ENCODE measurements at places on chromosomes 4 and X. TPM values are rescaled to one million over a fixed set of nuclear protein-coding genes. Genes with fewer than 3 reads are reported as not detected.

DNA sequence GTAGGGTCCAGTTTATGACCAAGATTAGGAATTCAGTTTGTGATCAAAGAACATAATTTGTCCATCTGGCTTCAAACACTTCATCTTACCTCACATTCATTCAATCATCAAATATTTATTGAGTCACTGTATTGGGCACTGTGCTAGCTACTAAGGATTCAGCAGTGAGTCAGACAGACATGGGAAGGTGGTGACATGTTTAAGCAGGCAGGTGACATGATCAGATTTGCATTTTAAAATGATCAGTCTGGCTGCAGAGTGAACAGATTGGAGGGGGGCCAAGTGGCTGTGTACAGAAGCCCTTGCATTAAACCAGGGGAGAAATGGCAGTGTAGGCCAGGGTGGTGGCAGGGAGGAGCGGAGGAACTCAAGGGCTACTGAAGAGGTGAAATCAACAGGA lies 25.1 kb upstream of the APLN start:
- DNase-seq, result no peak

NALF2 gene
- not detected for polyA plus RNA-seq

S100P gene
- 0.06 TPM for polyA plus RNA-seq

SLC6A14 gene
- not detected for polyA plus RNA-seq

GRCh38 chr4:155665054-155665453 lies 1.6 kb upstream of the GUCY1A1 start:
- no peak for DNase-seq

DNA sequence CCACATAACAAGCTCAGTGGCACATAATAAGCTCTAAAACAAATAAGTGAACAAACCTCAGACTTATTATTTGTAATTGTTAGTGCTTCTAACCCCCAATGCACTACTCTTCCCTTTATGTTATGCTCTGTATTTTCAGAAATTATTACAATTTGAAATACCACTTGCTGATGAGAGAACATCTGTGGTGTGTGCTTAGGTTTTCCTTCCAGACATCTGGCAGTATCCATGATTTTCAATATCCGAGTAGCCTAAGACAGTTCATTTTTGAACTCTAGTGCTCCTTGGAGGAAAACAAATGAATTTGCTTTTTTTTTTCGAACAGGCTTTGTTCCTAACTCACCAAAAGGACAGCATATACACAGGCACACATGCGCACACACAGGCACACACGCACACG lies 278.7 kb upstream of the CLNK start:
- DNase-seq, result no peak

DNA sequence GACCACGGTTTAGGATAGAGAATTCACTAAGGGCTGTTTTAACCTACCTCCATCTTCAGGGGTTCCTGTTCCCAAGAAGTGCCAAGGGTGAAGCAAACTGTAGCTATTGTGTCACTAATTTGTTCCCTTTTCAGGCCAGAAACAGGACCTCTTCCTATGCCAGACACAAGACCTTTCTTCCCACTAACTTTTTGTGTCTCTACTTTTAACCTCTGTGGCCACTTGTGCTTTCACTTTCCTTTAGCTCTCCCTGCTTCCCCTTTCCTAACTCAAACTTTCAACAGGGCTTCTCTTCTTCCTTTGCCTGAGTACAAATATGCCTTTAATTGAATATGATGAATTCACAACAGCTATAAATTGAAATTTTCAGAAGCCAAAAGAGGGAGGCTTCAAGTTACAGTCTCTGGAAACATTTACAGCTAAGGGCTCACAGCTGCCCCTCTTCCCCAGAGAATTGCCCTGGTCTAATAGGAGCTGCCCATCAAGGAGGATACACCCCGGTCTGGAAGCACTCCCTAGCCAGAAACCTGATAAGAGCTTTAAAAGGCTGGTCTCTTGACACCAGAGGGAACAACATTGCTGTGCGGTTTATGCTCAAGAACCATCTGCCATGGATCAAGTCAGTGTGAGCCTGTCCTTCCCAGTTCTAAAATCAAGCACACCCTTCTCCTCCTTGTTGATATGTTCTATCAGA lies 61.7 kb upstream of the PLS3 start:
- DNase-seq, result no peak

DNA sequence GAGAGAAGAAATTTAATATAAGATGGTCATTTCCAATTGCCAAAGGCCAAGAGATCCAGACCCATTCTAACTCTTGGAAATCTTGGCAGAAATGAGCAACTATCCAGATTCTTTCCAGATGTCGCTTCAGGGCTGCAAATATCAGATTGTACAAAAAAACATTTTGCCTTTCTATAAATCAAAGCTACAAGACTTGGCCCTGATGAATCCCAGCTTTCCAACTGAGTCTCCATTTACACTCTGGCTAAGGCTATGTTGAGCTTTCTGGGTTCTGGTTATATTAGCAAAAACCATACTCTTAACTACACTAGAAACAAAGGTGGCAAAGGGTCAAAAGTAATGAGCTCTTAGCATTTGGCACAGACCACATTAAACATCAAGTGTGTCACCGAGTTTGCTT lies 345.8 kb downstream of the OPHN1 start:
- no peak for DNase-seq

C4orf36 gene
- 3.0 TPM for polyA plus RNA-seq

- no peak for DNase-seq
Observed at GRCh38 chr4:52037689-52038102, 403 bp downstream of the SGCB start.

H2BW2 gene
- not detected for polyA plus RNA-seq

- DNase-seq, result no peak
Observed at GRCh38 chr4:4387531-4388310, 819 bp downstream of the NSG1 start.

GRCh38 chr4:76784237-76784636 lies 113.7 kb downstream of the SOWAHB start:
- DNase-seq, result no peak

GRCh38 chrX:136867518-136867917 lies 13.0 kb downstream of the RBMX start:
- no peak for DNase-seq

- no peak for DNase-seq
Observed at GRCh38 chr4:3677748-3678070, 88.5 kb upstream of the ADRA2C start.

GRCh38 chrX:109264878-109265277 lies 217.0 kb downstream of the GUCY2F start:
- no peak for DNase-seq

DNA sequence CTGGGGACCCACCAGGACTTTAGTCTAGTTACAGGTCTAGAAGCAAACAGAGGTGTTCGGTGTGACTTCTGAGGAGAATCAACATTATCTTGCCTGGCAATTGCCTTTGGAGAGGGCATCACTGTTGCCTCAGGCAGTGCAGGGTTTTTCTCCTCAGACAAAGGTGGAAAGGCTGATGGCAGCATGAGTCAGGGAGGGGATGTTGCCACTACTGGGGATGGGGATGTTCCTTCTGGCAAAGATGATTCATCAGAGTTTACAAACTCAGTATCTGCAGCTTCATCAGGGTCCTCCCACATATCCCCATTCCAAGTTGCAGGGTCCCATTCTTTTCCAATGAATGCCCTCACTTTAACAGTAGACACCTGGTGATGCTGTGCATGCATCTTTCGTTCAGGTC lies 91.3 kb upstream of the GALNTL6 start:
- no peak for DNase-seq
